Stomach (tissue), 19 donors: ENCODE measurements at places on chromosomes 2 and 18. TPM values are rescaled to one million over a fixed set of nuclear protein-coding genes. Genes with fewer than 3 reads are reported as not detected.

MOCOS gene
- total RNA-seq, result 0.45 TPM

DNA sequence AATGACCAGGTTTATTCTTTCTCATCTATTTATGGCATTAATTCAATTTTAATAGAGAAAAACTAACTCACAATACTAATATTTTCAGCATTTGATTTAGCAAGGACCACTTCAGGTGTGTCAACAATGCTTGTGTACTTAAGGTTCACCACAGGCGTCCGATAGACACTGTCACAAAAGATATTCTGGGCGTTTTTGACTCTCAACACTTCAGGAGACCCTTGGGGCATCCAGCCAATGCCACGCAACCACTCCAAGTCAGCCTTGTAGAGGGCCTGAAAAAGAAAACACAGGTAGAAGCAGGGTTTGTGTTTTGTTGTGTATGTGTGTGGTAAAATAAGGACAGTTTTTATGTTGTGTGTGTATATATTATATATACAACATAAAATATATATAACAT lies 158.2 kb downstream of the NEB start:
- DNase-seq, result no peak

DNA sequence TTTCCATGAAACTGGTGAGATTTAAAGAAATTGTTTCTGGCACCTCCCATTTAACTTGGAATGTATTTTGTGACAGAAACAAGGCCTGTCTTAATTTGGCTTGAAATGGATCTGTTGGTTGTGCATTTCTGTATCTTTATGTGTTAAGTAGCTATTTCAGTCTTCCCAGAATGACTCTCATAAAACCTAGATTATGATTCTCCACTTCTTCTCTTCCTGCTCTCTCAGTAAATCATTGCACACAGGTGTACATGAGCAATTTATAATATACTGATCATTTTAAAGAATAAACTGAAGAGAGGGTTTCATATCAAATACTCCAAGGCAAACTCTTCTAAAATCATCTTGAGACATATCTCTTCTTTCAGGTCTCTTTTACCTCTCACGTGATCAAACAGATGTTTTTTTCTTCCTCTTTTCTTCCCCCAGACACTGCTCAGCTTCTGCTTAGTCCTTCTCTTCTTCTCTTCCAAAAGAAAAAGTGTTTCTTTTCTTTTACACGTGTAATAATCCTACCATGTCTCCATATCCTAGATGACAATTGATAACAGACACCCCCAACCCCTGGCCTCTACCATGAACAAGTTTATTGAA lies 112.0 kb downstream of the PPP1R1C start:
- no peak for DNase-seq

GRCh38 chr18:34049511-34049910 lies 175.2 kb downstream of the NOL4 start:
- DNase-seq, result no peak

ITPRIPL1 gene
- total RNA-seq, result 3.9 TPM

DNA sequence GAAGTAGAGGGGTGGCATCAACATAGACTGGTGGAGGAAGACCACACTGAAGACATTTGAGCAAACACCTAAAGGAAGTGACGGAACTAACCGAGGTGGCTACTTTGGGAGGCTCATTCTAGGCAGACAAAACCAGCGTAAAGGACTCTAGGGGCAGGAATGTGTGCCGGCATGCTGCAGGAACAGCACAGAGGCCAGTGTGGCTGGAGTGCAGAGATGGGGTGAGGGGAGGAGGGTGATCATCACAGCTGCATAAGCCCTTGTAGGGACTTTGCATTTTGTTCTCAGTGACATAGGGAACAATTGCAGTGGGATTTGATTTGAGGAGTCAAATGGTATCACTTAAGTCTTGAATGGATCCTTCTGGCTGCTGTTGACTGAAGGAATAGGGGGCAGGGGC lies 253.5 kb downstream of the NCKAP5 start:
- DNase-seq, result no peak

DNA sequence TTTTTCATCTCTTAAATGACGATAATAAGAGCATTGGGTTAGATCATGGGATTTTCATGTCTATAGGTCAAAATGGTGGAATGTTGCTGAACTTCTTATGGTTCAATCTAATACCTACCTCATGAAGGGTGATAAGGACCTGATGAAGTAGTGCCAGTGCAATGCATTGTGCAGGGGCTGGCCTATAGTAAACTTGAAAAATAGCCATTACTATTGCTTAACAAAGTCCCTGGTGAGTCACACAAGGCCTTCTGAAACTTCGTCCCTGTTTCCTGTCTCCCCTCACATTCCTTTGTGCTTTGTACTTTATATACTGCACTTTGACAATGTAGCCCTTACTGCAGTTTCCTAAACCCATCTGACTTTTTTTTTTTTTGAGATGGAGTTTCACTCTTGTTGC lies 515.9 kb downstream of the SLC4A3 start:
- DNase-seq, result no peak

GRCh38 chr2:33436083-33436482 lies 40.4 kb upstream of the RASGRP3 start:
- no peak for DNase-seq

DNA sequence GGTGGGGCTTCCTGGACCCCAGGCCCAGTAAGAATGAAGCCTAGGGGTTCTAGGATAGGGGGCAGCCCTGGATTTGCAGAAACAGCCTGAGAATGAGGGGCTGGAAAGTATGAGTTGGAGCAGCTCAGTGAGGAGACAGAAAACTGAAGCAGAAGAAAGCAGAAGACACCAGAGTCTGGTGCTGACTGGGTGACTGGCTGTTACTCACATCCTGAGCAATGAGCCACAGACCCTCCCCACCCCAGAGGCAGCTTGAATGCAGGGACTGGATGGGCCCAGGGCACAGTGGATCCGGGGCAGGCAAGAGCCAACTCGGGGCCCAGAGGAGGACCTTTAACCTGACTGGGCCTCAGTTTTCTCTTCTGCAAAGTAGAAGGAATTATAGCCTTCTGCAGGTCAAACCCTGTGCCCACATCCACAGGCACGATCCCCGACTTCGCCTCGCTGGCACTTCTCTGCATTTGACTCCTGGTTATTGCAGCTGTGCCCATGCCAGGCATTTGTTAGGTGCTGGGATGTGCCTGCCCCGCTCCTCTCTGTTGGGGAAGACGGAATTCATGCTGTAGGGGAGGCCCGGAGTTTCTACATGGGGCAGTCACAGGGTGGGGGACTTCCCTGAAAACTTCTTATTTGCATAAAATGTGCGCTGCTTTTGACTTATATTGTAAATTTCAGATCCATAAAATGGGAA lies 8.5 kb downstream of the STEAP3 start:
- DNase-seq, result no peak

DNA sequence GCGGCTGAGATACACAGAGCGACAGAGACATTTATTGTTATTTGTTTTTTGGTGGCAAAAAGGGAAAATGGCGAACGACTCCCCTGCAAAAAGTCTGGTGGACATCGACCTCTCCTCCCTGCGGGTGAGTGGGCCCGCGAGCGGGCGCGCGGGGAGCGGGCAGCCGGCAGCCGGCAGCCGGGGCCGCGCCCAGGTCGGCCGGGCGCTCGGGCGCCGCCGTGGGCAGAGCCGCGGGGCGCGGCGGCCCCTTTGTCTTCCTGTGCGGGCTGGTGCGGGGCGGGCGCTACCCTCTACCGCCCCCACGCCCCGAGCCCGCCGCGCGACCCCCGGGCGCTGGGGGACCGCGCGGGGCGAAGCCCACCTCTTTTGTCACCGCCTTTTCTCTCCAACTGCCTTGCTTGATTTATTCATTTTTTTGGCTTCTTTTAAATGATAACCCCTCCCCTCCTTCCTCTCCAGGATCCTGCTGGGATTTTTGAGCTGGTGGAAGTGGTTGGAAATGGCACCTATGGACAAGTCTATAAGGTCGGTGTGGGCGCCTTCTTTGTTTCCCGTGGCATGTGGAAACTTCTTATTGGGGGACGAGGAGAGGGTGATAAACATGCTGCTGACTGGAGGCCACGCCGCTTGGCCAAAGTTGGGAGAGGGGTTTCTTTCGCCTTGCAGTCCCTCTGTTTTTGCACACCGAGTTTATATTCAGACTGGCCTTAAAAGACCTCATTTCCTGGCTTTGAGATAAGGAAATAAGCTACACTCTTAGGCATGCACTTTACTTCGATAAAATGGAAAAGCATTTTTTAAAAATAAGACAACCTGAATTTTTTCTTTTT lies 722 bp downstream of the MAP4K4 start:
- no peak for DNase-seq

- peak; percentile 97 for DNase-seq
Observed at GRCh38 chr2:132415915-132416722, 486 bp upstream of the GPR39 start.

GRCh38 chr2:213119061-213119809 lies 32.2 kb downstream of the IKZF2 start:
- DNase-seq, result peak; percentile 21

DNA sequence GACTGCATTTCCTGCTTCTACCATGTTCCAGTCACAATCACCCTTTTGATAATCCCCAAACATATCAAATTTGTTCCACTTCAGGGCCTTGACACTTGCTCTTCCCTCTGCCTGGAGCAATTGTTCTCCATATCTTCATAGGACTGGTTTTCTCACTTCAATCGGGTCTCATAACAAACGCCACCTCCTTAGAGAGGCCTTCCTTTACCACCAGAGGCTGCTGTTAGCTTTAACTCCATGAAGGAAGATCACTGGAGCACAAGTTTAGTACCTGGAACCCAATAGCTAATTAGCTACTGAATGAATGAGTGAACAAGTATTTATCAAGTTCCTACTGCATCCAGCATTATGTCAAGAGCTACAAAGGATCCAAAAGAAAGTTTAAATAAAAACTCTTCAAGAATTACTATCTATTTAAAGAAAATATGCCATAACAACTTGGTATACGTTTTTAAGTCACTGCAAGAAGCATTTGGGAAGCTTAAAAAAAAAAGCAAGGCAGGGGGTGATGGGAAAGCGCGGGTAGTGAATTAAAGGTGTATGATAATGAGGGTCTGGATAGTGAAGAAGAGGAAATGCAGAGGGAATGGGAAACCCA lies 58.8 kb downstream of the BAZ2B start:
- DNase-seq, result no peak

LAMA1 gene
- total RNA-seq, result not detected

- no peak for DNase-seq
Observed at GRCh38 chr2:96409081-96409819, 73.7 kb downstream of the NCAPH start.

- no peak for DNase-seq
Observed at GRCh38 chr18:42909095-42909494, 206.4 kb downstream of the RIT2 start.

GRCh38 chr2:238339814-238340213 lies 19.5 kb downstream of the TRAF3IP1 start:
- DNase-seq, result no peak

CD207 gene
- total RNA-seq, result not detected

DNA sequence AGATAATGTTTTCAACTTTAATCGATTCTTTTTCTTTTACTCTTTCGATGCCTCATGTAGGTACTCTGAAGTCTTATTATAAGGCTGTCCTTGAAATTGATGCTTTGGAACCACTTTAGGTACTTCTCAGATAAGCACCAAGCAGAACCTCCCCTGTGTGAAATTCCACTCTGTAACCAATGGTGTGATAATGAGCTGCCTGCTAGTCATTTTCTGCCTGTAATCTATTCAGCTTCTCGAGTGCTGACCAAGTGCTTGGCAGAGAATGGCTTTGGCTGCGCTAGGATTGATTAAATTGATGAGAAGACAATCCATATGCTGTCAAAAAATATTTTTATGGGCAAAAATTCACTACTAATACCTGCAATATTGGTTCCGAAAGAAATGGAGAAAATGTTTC lies 132.1 kb upstream of the STON1 start:
- DNase-seq, result no peak

KIF3C gene
- total RNA-seq, result 7.3 TPM

DNA sequence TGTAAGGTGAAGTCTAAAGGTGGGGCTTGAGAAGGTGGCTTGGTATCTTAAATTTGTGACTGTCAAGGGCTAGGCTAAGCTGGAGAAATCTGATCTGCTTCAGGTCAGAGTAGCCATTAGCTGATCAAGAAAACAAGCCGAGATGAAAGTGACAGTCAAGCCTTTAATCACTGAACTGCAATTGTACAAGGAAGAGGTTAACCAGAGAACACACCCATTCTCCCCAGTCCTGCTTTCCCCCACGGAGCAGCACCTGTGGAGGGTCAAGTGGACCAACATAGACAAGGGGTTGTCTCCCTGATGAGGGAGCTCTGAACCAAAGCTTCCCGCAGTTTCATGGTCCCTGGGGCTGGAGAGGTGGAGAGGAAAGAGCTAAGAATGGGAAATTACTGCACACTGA lies 901.2 kb downstream of the DCC start:
- no peak for DNase-seq

GRCh38 chr2:77328134-77328931 lies 193.8 kb downstream of the LRRTM4 start:
- no peak for DNase-seq

DNA sequence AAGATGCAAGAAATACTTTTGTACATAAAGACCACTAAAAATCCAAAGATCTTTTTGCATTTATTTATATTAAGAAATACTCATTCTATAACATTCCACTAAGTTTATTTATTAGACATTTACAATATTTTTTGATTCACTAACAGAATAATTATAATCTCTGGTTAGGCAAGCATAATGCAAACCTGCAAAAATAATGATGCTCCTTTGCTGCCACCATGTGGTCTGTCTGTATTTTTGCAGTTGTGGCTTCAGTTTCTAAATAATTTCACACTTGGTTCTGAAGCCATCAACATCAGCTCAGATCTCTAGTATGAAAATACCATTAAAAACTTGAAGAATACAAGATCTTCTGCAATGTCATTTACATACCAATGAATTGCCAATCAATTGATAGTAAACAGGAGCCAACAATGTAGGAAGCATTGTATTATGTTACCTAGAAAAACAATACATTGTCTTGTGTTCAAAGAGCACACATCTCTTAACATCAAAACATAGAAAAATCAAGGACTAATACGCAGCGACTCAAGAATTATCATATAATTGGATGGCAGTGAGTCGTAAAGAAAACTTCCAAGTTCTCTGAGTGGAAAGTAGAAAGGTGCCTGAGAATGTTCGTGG lies 28.8 kb upstream of the WDR75 start:
- DNase-seq, result peak; percentile 87

DNA sequence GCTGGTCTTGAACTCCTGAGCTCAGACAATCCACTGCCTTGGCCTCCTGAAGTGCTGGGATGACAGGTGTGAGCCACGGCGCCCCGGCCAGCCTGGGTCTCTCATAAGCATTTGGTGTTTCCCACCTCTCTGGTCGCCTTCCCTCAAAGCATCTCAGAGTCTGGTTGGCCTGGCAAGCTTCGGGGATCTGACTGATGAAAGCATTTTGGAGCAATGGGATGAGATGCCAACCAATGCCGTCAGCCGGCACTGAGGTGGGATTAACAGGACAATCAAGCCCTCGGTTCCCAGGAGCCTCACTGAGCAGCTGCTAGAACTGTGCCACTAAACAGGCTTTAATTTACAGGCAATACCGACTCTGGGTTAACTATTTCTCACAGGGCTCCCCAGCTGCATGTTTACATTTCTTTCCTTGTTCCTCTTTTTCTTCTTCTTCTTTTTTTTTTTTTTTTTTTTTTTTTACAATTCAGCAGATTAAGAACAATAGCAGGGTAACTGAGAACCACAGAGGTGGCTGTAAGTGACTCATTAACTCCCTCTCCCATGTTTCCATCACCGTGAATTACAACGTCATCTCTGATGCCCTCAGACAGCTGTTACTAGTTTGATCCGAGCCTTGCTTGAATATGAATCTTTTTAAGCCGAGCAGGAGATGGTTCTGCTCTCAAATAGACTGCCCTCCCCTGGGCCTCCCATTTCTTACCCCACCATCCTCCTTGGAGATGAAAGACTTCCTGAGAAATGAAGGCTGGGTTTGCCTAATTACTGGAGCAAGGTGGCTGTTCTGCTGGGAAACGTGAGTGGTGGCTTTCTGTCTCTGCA lies 37.9 kb downstream of the ODC1 start:
- DNase-seq, result no peak
